ENCODE measurements at places on chromosomes 11 and 22. TPM values are rescaled to one million over a fixed set of nuclear protein-coding genes. Genes with fewer than 3 reads are reported as not detected.

GRCh38 chr11:15776366-15776765 is 580.0 kb downstream of the SOX6 start:
- no peak for DNase-seq

DNA sequence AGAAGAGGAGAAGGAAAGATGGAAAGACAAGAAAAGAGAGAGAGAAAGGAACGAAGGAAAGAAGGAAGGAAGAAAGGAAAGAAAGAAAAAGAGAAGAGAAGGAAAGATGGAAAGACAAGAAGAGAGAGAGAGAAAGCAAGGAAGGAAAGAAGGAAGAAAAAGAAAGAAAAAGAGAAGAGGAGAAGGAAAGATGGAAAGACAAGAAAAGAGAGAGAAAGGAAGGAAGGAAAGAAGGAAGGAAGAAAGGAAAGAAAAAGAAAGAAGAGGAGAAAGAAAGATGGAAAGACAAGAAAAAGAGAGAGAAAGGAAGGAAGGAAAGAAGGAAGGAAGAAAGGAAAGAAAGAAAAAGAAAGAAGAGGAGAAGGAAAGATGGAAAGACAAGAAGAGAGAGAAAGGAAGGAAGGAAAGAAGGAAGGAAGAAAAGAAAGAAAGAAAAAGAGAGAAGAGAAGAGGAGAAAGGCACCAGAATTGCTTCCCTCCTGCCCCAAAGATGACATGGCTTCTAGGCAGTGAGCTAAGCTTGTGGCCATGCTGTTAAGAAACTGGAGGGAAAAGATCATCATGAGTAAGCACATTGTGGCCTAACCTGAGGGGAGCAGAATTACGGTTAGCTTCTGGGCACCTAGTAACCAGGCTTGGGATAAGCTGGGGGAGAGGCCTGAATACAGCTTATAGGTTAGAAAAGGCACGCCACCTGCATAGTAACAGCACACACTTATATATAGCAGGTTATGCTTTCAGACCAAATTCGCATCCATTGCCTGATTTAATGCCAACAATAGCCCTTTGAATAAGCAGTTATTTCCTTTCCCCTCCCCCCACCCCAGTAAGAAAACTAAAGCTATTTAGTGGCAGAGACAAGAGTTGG is 2.3 kb upstream of the ST3GAL4 start:
- DNase-seq, result no peak

Gene TSPAN18
- 3.1 TPM for total RNA-seq

- no peak for DNase-seq
Measured at GRCh38 chr11:123578778-123579481, 75.5 kb downstream of the SCN3B start.

- DNase-seq, result no peak
Measured at GRCh38 chr11:2303627-2304505, 2.1 kb downstream of the TSPAN32 start.

DNA sequence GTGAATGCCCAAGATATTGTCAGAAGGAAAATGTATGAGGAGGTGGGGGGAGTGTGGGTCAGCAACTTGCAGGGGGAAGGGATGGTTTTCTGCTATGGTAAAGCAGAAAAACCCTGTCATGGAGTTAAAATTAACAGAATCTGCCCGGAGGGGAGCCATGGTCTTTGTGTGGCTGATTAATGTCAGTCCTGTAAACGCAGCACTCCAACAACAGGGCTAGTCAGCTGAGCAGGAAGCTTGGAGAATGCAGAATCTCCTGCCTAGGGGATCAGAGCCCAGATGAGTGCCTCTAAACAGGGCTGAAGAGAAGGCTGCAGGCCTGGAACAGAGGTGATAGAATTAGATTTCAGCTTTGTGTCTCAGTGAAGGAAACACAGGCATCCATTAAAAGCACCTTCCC is 140.9 kb upstream of the MTNR1B start:
- no peak for DNase-seq

Gene WNT7B
- total RNA-seq, result not detected

- DNase-seq, result peak; percentile 23
Measured at GRCh38 chr11:67082071-67082791, 25.6 kb downstream of the RHOD start.

Gene ROBO4
- 4.8 TPM for total RNA-seq

Gene MAP4K2
- total RNA-seq, result 7.3 TPM

DNA sequence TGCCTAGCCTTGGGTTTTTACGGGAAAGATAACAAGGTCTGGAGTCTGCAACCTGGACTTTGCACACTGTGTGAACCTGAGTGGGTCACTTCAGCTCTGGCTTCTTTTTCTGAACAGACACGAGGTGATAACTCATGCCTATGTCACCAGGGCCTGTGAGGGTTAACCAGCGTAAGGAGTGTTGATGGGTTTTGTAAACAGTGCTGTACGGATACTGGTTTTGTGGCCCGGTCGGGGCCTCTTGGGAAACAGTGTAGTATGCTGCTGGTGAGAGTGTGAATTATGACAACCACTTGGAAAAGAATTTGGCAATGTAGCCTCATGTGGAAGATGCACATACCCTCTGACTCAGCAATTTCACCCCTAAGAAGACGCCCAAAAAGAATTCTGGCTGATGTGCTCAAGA is 266.8 kb downstream of the MN1 start:
- no peak for DNase-seq

- DNase-seq, result no peak
Measured at GRCh38 chr11:6655020-6655789, 404 bp downstream of the DCHS1 start.

- DNase-seq, result peak; percentile 19
Measured at GRCh38 chr22:44403602-44404329, 91.0 kb upstream of the SHISAL1 start.

Gene CYP2R1
- 19.1 TPM for total RNA-seq

DNA sequence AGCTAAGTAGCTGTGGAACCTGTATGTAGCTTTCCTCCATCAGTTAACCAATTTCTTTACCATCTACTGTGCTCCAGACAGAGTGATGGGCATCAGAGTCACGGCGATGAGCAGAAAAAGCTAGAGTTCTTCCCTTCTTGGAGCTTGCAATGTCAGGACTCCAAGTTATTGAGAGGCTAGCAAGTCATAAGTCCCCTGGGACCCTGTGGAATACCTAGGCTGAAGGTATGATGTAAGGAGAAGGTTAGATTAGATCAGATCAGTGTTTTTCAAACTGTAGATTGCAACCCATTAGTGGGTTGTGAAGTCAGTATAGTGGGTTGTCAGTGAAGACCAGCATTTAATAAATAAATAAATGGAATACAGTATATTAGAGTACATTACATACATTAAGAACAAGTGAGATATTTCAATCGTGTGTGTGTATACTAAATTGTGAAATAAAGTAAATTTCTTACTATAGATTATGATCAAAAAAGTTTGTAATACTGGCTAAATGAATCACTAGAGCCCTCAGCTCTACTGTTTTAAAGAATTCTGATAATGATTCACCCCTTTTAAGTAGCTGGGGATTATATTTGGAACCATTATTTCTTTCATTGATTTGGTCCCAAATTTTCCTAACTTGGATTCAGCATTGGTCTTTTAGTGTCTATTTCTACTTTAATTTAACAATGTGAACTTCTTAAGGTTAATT is 52.3 kb downstream of the RASSF10 start:
- no peak for DNase-seq

GRCh38 chr22:21447694-21448402 is 19.3 kb upstream of the TMEM191C start:
- DNase-seq, result peak; percentile 2

Gene UPK3A
- 0.34 TPM for total RNA-seq

- DNase-seq, result peak; percentile 63
Measured at GRCh38 chr22:38316364-38317121, 690 bp downstream of the CSNK1E start.

Gene PKP3
- total RNA-seq, result 194 TPM

Gene PLCB3
- total RNA-seq, result 92.2 TPM

- no peak for DNase-seq
Measured at GRCh38 chr22:39959640-39960447, at the start of gene TMA7B. TSS of gene TMA7B (plus strand) at chr22:39960397. CDS start at chr22:39964375, 3,978 bp downstream.

Gene RCOR2
- 2.5 TPM for total RNA-seq

GRCh38 chr11:130300567-130300966 is 14.2 kb downstream of the ZBTB44 start:
- DNase-seq, result no peak

GRCh38 chr11:86072211-86072610 is 3.3 kb upstream of the PICALM start:
- DNase-seq, result no peak

Gene ANKRD49
- total RNA-seq, result 11.7 TPM

DNA sequence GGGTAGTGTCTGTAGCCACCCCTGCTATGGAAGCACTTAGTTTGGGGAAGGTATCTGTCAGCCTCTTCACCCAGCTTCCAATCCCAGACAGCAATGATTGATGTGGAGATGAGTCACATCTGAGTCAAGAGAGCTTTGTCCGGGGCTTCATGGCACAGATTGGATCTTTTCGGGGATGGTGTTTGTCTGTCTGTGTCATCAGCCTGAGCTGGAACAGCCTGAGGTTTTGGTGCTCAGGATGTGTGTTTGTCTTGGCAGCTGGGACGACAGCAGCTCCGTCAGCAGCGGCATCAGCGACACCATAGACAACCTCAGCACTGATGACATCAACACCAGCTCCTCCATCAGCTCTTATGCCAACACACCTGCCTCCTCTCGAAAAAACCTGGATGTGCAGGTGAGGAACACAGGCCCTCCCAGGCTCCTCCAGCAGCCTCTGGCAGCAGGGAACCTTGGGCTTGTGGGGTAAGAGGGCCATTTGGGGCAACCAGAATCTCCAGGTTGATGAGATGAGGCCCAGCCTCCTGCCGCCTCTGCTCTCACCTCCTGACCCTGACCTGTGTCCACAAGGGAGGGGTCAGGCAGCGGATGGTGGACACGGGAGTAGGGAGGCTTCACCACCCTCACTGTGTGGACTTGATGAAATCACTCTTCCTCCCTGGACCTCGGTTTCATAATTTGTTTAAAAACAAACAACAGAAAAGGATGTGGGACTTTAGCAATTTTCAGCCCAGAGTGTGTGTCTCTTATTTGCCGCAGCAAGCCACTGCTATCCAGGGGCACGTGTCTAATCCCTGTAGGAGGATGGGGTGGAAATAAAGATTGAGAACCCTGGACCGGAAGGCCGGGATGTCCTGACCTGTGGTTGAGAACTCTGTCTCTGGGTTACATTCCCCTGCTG is 124.3 kb downstream of the DBX1 start:
- DNase-seq, result no peak

Gene OR51E2
- 0.18 TPM for total RNA-seq

DNA sequence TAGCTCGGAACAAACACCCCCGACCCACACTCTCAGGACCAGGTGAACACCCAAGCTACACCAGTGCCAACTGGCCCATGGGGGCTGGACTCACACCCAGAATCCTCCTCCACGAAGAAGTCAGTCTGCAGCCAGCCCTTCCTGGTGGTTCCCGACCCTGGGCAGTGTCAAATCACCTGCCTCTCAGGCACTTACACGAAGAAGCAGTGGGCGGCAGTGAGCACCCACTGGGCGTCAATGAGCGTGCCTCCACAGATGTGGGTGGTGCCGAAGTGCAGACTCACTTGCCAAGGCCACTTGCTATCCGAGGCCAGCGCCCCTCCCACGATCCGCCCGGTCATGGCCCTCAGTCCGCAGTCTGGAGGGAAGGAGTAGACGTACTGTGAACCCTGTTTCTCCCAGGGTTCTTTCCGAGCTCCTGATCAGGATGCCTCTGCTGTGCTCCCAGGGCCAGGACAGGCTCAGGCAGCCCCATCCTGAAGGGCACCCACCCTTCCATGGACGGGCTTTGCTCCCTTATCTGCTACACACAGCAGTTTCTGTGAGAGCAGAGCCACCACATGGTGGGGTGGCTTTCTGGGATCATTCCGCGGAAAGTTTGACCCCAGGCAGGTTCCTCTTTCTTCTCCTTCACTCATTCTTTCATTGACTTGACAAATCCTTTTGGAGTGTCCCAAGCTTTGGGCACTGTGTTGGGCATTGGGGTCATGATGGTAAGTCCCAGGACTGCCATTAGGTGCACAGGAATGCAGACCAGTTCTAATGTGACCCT is 19.4 kb downstream of the TMPRSS13 start:
- no peak for DNase-seq

DNA sequence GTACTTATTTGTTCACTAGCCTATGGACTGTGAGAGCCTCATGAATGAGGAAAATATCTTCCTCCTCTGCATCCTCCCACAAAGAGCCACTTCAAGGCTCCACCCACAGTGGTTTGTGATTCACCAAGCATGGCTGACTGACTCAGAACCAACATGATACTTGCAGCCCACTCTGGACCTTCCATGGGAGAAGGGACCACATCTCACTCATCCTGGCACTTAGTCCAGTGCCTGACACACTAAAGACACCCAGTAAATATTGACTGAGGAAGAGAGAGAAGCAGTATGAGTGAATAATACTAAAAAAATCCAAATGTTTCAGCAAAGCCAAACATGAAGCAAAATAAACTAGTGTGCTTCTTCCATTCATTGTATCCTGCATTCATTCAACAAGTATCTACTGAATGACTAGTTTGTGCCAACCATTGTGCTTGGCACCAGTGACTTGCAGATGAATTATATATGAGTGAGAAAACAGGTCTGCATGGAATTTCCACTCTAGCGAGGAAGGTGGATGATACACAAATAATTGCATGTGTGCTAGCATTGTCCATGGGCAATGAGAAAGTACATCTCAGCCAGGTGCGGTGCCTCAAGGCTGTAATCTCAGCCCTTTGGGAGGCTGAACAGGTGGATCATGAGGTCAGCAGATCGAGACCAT is 54.9 kb upstream of the BLID start:
- no peak for DNase-seq

GRCh38 chr22:35842519-35842913 is 124.8 kb downstream of the APOL5 start:
- DNase-seq, result no peak

Gene MFRP
- not detected for total RNA-seq

DNA sequence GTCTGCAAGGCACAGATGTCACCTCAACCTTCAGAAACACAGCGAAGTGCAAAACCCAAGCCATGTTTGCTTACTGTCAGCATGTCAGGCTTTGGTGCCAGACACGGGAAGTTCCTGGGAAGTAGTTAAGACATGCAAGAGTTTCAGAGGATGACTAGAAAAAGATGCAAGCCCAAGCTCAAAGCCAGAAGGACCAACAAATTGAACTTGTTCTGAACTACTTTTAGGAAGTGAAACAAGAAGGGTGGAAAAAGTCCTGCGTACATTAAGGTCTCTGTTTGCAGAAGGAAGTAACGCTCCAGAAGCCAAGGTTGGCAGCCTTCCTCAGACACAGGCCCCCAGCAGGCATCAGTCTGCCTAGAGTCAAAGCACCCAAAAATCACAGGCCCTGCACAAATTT is 2.6 kb downstream of the AP1B1 start:
- no peak for DNase-seq

GRCh38 chr22:37269936-37270678 is 12.2 kb upstream of the CYTH4 start:
- DNase-seq, result no peak

- DNase-seq, result no peak
Measured at GRCh38 chr22:42742940-42743339, 22.3 kb upstream of the A4GALT start.

- DNase-seq, result no peak
Measured at GRCh38 chr22:46514592-46515207, 22.7 kb downstream of the CELSR1 start.

- no peak for DNase-seq
Measured at GRCh38 chr22:50572965-50573364, 5.3 kb downstream of the CPT1B start.

DNA sequence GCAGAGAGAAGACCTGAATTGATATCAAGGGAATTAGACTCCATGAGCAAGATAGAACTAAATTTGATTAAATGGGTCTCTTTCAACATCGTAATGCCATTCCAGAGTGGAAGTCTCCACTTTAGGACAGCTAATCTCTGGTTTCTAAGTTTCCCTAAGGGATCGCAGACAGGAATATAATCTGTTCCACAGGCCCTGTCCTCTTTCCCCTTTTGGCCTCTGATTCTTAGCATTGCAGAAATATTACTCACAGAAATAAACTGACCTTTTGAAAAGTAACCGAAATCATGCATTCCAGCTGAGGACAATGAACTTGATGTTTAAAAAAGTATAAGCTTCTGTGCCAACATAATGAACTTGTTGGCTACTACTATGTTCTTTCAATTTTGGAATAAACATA is 227.8 kb downstream of the ETS1 start:
- DNase-seq, result no peak

All from left colon (tissue), 2 donors.